ENCODE measurements at places on chromosomes 7 and 10.

GRCh38 chr7:109552017-109552416 lies 982.3 kb downstream of the DNAJB9 start:
- DNase-seq: no peak

DNA sequence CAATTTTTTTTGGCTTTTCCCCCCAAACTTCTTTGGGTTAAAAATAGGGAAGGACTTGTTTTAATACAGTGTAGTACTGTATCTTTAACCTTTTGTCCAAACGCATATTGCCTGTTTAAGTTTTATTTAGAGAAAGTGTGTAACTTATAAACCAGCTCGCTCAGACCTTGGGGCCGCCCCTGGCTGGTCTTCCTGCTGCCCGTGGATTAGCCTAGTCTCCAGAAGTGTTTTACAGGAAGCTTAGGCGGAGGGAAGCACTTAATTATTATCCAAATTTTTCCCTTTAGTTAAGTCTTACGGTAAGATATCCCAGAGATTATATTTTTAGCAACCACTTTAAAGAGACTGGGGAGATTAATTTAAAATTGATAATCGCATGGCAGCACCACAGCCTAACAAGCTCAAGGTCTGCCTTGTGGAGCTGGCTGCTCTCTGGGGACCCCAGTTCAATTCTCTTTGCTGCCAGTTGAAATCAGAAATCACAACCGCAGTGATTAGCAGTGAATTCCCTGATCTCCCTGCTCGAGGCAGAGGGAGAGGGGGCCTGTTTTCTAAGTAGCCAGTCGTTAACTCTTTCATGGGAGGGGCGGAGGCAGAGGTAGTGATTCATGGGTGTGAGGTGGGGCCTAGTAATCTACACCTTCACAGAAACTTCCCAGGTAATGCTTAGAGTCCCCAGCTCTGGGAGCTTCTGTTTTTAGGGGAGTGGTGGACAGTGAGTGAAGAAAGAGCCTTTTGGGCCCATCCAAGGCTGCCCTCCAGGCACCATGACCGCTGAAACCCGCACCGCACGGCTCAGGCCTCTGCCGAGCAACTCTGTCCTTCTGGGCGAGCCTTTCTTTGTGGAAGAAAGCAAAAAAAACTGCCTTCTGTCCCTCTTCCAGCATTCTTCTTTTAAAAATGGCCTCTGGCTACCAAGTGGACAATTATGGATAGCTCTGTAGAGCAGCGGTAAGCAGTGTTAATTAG lies 548.7 kb upstream of the GALNT17 start:
- no peak for DNase-seq

DNA sequence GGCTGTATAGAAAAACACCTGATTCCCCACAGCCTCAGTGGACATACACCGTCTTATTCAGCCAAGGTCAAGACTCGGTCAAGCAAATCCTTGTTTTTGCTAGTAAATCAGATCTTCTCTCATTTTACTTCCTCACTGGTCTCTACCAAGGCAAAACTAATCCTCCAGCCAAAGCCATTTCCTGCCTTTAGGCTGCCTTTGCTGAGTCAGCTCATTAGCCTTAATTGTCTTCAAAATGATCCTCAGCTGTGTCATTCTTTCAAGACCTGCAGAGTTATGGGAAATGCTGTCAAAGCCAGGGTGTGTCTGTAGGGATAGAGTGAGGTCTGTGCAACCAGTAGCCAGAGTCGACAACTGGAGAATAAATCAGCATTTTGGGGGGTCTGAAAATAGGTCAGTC lies 107.2 kb upstream of the FAM180A start:
- no peak for DNase-seq

DNA sequence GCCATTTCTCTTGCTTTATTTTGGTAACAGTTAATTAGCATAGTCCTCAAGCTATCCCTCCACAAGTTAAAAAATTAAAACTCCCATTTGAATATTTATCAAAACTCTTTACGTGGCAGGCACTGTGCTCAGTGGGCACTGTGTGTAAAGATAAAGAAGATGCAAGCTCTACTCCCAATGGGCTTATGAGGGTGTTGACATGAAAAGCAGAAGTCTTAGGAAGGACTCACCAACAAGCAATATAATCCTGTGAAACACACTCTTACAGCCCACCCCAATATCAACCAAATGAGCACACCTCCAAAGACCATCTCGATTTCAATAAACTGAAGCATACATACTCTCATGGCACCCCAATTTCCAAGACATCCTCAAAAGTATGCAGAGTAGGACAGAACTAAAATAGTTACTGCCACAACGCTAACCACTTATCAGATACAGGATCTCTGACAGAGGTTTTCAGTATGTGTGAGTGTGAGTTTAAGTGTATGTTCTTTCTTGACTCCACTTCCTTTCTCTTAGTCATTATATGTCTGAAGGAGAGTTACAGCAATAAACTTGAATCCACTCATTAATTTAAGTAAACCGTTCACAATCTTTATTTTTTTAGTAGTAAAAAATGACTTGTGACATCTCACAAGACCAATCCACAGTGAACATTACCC lies 120.0 kb downstream of the PDE1C start:
- no peak for DNase-seq

GRCh38 chr10:122962405-122962804 lies 8.4 kb upstream of the C10orf88 start:
- DNase-seq: no peak

DNA sequence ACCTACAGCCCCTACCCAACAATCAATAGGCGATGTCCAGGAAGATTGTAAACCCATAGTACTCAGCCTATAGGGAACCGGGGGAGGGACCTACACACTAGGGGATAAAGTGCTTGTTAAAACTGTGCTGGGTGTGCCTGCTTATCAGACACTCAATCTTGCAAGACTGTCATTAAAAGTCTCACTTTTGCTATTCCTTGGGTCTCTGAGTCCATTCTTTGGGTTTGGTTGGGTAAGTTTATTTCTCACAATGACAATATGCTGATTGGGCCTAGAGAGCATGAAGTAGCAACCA lies 45.6 kb downstream of the PTPRE start:
- no peak for DNase-seq

Measured in central memory CD4-positive, alpha-beta T cell (primary cell).